ENCODE measurements at places on chromosomes 6 and 20.

GRCh38 chr6:34900321-34901031 is 11.4 kb downstream of the ANKS1A start:
- no peak for DNase-seq

GRCh38 chr20:20450521-20450920 is 82.6 kb downstream of the INSM1 start:
- DNase-seq: no peak

GRCh38 chr6:10316373-10316721 is 98.5 kb downstream of the TFAP2A start:
- DNase-seq: peak; percentile 79

DNA sequence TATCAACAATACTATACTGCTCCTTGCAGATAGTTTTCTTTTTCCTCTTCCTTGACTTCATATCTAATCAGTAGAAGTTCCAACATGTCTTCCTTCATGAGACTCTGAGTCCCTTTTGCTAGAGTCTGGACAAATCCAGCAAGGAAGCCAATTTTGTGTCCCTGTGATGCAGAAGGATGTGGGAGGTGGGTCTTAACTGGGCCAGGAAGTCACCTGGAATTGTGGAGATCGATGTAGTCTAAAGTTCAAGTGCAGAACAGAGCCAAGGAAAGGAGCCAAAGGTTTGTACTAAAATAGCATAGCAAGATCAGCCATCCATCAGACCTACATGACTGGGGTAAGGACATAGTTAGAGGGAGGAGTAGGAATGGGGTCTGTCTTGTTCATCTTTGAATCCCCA is 37.6 kb downstream of the SPTLC3 start:
- DNase-seq: no peak

GRCh38 chr6:5517796-5518195 is 256.5 kb downstream of the FARS2 start:
- no peak for DNase-seq

GRCh38 chr20:35291654-35292503 is at the start of gene FAM83C:
TSS of gene FAM83C (minus strand) at chr20:35292425. CDS start at chr20:35292304, 121 bp downstream.
- no peak for DNase-seq

DNA sequence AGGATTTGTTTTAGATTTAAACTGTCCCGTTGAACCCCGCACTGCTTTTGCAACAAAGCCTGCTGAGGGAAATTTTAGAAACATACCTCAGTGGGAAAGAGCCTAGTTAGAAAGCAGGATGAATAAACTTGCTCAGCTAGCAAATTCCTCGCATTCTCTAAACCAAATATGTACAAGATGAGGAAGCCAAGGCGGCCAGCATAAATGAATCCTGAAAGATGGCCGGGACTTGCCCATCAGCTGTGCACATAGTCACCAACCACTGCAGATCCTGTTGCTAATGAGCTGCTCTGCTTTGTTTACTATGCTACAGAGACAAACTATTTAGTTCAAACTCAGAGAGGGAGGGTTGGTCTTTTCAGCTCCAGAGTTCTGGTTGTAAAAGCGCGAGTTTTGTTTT is 49.0 kb downstream of the TMEM170B start:
- peak; percentile 40 for DNase-seq

GRCh38 chr6:31135710-31136109 is 3.2 kb downstream of the PSORS1C2 start:
- no peak for DNase-seq

DNA sequence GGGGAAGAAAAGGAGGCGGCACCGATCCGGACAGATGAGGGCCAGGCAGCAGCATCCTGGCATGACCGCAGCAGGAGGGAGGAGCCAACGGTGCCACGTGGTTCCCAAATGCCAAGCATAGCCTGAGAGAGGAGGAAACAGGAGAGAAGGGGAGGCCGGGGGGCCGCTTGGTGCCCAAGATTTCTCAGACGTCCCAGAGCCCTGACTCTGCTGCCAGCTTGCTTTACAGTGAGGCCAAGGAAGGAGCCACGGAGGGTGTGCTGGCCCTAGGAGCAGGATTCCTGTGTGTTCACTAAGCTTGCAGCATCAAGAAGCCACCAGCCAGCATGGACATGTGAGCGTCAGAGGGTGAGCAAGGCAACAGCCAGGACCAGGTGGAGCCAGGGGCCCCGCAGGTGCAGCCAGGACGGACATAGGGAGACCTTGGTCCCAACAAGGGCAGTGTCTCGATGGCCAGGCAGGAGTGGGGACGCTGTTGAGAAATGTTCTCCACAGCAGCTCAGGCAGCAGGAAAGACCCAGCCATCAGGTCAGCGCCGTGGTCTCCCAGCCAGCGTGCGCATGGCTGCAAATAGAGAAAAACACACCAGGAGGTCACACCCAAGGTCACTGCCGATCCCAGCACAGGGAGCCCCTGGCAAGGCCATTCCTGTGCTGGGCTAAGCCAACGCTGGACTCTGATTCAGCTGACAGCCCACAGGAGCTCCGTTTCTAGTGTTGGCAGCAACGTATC is 143.7 kb downstream of the DLL1 start:
- DNase-seq: no peak

DNA sequence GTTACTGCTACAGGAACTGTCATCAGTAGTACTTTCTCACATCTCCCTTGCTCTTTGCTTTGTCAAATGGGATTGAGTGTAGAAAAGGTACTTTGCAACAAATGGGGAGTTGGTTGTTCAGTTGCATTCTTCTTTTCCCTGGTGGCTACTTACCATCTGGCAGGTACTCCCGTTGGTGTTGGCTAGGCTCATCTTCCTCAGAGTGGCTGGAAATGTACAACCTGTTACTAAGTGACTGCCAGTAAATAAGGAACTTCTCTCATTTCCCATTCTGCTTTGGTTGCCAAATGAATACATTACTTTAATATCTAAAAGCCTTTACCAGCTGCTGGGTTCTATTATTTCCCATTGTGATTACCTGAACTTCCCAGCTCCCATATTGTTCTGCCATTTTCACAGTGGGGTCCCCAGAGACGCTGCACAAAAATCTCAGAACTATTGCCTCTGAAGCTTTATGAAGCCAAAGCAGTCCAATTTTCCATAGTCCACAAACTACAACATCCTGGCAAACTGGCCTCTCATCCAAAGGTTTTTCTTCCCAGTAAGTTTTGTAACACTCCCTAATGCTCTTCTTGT is 229.7 kb upstream of the HTR1E start:
- no peak for DNase-seq

GRCh38 chr6:98830146-98830545 is 4.2 kb upstream of the POU3F2 start:
- DNase-seq: no peak

DNA sequence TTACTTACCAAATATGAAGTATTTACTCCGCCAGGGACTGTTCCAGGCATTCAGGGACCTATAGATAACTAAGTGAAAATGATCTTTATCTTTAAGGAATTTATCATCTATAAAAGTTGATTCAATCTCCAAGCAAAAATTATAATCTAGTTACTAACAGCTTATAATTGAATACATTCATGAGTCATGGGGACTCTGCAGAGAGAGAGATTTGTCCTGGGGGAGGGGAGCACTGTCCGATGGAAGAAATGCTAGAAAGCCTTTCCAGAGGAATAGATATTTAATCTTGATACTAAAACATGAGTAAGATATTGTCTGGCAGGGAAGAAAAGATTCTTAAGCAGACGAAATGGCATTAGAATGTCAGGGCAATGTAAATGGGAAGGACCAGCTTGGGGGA is 139.3 kb downstream of the CD164 start:
- no peak for DNase-seq

DNA sequence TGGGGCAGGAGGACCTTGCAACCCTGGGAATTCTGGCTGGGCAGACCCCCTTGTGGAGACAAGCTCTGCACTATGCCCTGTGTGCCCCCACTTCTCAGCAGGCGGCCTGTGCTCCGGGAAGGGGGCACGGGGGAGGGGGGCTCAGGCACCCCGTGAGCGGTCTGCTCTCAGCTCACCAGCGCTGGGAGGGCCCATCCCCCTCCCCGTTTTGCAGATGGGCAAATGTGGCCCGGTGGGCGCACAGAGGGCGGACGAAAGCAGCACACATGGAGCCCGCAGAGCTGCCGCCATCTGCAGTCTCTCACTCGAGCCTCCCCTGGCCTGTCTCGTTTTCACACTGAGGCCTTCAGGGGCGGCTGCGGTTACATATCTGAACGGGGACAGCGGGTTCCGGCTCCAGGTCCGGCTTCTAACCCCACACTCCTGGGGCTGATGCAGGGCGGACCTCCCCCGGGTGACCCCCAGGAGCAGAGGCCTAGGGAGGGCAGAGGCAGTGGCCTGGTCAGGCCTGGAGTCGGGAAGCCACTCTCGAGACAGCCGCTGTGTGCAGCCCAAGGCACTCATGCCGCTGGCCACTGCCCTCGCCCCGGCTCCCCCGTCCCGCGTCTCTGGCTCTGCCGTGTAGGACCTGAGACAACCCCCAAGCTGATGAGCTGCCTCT is 13.9 kb downstream of the CHRNA4 start:
- no peak for DNase-seq

DNA sequence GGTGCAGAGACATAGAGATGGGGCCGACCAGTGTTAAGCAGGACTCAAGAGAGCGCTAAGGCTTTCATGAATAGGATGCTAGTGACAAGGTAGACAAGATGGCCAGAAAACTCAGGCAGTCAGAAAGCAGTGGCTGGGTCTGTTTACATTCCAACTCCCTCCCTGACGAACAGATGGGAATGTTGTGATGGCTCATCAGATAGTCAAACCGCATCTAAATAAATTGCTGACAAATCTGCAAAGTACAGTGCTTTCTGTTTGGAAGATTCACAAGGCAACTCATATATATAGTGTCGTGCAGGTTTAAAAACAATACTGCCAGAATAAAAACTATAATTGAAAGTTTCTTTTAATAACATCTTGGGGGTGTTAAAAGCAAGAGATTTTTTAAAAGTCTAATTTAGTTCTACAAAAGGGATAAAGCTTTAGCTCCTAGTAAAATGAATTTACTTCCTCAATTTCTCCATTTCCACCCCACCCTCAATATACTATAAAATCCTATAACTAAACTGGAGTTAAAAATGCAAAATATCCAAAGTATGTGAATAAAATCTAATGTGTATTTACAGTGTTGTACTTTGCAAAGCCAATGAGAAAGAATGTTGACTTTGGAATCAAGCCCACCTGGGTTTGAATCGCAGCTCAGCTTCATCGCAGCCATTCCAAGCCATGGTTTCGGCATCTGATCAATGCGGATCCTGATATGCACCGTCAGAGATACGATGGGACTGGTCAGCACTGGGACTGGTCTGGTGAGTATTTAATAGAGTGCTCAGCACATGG is 247.3 kb upstream of the PDE10A start:
- no peak for DNase-seq

DNA sequence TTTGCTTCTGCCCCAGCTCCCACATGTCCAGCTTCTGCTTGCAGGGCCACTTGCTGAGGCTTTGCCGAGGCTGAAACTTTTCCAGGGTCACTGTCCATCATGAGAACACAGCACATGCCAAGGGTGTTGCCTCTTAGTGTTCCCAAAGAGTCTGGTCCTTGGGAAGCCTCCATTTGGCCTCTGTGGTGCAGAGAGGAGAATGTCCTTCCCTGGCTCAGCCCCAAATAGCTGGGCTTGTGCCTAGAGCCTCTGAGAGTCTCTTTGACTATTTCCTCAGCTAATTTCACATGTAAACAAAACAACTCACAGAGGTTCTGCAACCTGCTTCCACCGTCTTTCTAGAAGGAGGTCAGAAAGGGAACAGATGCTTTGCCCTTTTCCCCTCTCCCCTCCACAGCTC is 40.4 kb upstream of the RAB23 start:
- no peak for DNase-seq

GRCh38 chr20:59405226-59406200 is 105.1 kb downstream of the EDN3 start:
- DNase-seq: no peak

- no peak for DNase-seq
Measured at GRCh38 chr6:73532293-73532692, 11.5 kb upstream of the EEF1A1 start.

- DNase-seq: no peak
Measured at GRCh38 chr6:32371229-32371628, 474 bp downstream of the TSBP1 start.

DNA sequence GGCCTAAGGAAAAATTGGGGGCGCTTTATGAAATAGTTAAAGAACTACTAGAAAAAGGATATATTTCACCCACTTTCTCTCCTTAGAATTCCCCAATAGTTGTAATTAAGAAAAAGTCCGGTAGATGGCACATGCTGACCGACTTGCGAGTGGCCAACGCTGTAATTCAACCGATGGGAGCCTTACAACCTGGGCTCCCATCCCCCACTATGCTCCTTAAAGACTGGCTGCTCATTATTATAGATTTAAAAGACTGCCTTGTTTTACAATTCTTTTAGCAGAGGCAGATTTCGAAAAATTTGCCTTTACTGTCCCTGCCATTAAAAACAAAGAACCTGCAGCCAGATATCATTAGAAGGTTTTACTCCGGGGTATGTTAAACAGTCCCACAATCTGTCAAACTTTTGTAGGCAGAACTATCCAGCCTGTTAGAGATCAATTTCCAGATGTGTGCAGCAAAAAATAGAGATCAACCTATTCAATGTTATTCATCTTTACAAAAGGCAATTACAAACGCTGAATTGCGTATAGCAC is 58.5 kb upstream of the PRSS16 start:
- DNase-seq: no peak

GRCh38 chr6:31655349-31656237 is at the start of gene APOM:
TSS of gene APOM (plus strand) at chr6:31655894. CDS start at chr6:31655967, 73 bp downstream.
- no peak for DNase-seq

DNA sequence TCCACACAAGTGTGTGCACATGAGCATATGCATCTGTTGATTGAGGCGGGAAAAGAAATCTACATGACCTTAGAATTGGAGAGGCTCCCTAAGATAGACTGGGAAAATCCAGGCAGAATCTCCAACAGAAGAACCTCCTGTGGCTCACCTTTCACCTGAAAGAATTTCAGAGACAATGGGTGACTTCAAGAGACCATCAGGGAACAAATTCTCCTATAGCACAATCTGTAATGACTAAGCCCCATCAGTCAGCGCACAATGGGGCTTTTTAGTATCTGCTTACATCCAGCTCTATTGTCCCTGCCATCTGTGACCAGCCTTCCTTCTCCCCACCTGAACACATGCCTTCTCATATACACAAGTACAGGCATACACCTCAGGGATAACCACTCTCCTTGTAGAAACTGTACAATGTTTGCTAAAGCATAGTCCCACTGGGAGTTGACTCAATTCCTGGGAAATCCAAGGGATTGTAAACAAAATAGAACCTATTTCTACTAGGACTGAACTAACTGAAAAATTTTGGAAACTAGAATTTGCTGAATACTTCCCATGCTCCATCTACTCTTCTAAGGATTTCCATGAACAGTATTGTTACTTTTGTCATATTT is 150.8 kb upstream of the STXBP5 start:
- no peak for DNase-seq

DNA sequence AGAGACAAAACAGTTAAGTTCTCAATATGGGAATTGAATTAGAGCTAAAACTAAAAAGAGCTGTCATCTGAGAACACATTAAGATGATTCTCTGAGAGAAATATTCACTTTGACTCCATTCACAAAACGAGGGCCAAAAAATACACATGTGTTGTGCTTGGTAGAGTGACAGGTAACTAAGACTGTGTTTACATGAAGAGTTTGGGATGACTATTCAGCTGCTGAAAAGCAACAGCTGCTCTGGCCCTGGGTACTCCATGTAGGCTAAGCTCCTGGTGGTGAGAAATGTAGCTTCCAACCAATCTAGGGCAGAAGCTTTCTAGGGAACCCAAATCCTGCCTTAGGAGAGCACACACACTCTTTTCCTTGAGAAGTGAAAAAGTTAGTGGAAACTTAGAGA is 184.5 kb downstream of the COL21A1 start:
- DNase-seq: no peak

Data from H54 (cell line).